ENCODE measurements at places on chromosomes 2 and 18. TPM values are rescaled to one million over a fixed set of nuclear protein-coding genes. Genes with fewer than 3 reads are reported as not detected.

GRCh38 chr2:12506846-12507245 lies 209.9 kb upstream of the TRIB2 start:
- no peak for DNase-seq
- no peak overlapping the region for H3K27ac ChIP-seq
- H3K4me3 ChIP-seq: no peak overlapping the region
- H3K4me1 ChIP-seq: no peaks in the 10 kb centered on the region
- peaks cover 3% of the 10 kb centered on the region for H3K27me3 ChIP-seq
- H3K36me3 ChIP-seq: no peaks in the 10 kb centered on the region

DNA sequence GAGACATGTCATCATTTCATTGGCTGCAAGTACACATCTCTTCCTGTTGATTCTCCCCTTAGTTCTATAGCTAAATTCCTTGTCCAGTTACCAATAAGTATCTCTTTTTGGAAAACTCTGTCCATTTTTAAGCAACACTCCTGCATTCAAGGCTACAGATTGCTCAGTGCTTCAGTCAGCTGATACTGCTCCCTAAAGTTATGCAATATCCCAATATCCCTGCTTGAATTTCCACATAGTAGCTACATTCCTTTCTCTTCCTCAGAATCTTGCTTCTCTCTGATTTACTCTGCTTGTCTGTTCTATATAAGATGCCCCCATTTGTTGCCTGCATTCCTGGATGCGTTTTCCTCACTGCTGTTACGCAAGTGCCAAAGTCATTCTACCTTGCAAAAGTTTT lies 109.8 kb downstream of the PARD3B start:
- no peak for DNase-seq
- peaks cover 6% of the 10 kb centered on the region for H3K36me3 ChIP-seq
- H3K27me3 ChIP-seq: no peaks in the 10 kb centered on the region
- H3K4me1 ChIP-seq: peaks cover 4% of the 10 kb centered on the region

PPP1CB gene
- total RNA-seq: 192 TPM

CDC42EP3 gene
- total RNA-seq: 43.1 TPM

GRCh38 chr2:173432049-173432754 lies 77.5 kb downstream of the CDCA7 start:
- H3K27me3 ChIP-seq: peaks cover 10% of the 10 kb centered on the region
- no peak overlapping the region for H3K4me3 ChIP-seq
- H3K36me3 ChIP-seq: no peaks in the 10 kb centered on the region
- DNase-seq: no peak

GRCh38 chr2:29532436-29532835 lies 388.9 kb downstream of the ALK start:
- no peak overlapping the region for H3K4me3 ChIP-seq
- H3K4me1 ChIP-seq: no peaks in the 10 kb centered on the region
- H3K27ac ChIP-seq: no peak overlapping the region
- H3K36me3 ChIP-seq: no peaks in the 10 kb centered on the region
- peaks cover 13% of the 10 kb centered on the region for H3K27me3 ChIP-seq

DNA sequence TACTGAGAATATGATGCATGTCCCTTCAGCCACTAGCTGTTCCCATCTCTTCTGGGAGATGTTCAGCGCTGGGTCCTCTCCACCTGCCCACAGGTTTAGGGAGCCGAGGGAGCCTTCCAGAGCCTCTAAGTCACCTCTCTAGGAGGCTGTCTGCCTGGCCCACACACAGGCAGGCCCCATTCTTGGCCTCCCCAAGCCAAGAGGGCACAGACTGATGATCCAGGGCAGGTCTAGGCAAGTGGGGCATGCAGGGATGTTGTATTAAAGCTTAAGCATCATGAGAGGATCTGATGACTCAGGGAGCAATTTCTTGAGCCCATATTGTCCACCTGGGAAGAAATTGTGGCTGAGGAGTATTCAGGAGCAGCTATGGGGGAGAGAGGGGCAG lies 19.9 kb downstream of the TMSB10 start:
- no peaks in the 10 kb centered on the region for H3K36me3 ChIP-seq
- no peak for DNase-seq
- no peak overlapping the region for H3K4me3 ChIP-seq
- peaks cover 9% of the 10 kb centered on the region for H3K27me3 ChIP-seq
- no peak overlapping the region for H3K27ac ChIP-seq

GRCh38 chr18:8657873-8658470 lies 47.4 kb upstream of the MTCL1 start:
- H3K27me3 ChIP-seq: peaks cover 14% of the 10 kb centered on the region
- no peak overlapping the region for H3K27ac ChIP-seq
- no peaks in the 10 kb centered on the region for H3K36me3 ChIP-seq
- H3K4me1 ChIP-seq: peaks cover 21% of the 10 kb centered on the region

DNA sequence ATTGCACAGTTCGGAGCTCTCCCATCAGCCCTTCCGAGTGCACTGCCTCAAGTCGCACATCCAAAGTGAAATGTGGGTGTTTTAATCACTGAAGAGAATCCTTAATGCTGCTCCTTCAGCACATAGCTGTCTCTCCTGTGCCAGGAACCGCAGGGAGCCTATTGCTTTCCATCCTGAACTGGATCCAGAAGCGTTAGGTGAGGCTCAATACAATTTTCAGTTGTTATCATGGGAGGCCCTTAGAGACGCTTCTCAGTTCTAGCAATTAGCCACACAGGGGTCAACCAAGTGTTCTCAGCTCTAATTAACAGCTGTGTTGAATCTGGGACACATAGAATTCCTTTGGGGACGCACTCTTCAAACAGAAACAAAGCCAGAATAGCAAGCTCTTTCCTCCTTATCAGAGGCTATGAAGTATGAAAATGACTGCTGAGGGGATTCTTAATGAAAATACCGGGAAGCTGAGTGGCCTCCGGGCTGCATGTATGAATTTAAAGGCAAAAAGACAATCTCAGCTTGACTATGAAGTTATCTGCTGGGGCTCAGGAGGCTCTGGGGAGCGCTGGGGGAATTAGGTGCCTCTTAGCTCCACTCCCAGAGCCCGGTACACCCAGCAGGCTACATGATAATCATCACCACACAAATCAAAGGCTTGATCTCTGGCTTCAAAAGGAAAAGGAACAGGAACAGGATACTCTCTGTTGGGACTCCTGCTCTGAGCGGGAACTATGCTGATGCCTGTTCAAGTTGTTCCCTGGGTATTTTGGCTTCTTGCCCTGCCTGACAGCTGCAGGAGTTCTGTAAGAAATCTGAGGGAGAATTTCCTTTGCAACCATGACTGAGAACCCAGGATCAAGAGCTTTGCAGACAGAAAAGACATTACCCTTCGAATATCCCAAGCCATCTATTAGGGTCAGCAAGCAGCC lies 55.4 kb upstream of the NCOA1 start:
- no peak for DNase-seq
- H3K4me1 ChIP-seq: peaks cover 3% of the 10 kb centered on the region
- no peak overlapping the region for H3K4me3 ChIP-seq
- no peaks in the 10 kb centered on the region for H3K36me3 ChIP-seq
- no peak overlapping the region for H3K27ac ChIP-seq
- H3K27me3 ChIP-seq: peaks cover 3% of the 10 kb centered on the region

- H3K4me1 ChIP-seq: peaks cover 13% of the 10 kb centered on the region
- no peak for DNase-seq
- H3K27ac ChIP-seq: no peak overlapping the region
Measured at GRCh38 chr2:110745048-110745447, 12.7 kb downstream of the ACOXL start.

CDH7 gene
- 6.5 TPM for total RNA-seq

FHOD3 gene
- total RNA-seq: 1.6 TPM

Data from progenitor cell of endocrine pancreas (in vitro differentiated cells).